Tibial nerve (tissue), 4 donors: ENCODE measurements at places on chromosomes 6 and 20.

GRCh38 chr6:123898665-123899064 is 95.0 kb downstream of the NKAIN2 start:
- no peak for DNase-seq

GRCh38 chr20:47490795-47491194 is 10.9 kb upstream of the NCOA3 start:
- DNase-seq: no peak

DNA sequence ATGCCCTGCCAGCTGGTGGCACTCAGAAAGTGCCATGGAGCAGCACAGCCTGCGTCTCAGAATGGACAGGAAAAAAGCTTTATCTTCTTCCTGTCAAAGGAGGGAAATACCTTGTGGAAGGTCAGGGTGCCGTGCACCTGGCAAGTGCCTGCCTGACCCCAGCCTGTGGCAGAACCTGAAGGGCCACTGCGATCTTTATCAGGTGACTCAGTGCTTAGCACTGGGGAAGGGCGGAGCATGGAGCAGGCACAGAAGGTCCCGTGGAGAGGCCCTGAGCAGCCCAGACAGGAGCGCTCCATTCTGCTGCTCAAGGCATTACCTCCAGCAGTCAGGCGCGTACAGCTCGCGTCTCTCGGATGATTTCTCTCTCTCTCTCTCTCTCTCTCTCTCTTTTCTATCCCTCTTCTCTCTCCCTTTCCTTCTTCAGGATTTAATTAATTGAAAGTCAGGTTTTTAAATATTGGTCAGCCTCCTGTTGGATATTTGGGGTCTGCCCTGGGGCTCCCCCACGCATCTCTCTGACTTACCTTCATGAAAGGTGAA is 31.7 kb downstream of the FOXC1 start:
- DNase-seq: no peak

DNA sequence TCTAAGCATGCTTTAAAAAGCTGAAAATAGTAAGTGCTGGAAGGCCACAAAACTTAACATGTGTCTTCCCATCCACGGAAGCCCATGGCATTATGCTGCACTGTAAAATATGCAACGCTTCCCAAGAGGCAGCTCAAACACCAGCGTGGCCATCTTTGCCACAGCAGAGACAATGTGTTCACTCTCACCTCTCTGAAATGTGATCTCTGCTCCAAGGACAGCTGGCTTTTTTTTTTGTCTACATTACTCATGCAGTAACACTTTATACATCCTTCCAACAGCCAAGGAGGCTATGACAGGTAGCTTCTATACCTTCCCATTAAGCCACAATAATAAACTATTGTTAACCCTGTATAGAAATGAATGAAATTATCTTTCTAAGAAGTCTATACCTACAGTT is 49.2 kb downstream of the BLOC1S5 start:
- no peak for DNase-seq

DNA sequence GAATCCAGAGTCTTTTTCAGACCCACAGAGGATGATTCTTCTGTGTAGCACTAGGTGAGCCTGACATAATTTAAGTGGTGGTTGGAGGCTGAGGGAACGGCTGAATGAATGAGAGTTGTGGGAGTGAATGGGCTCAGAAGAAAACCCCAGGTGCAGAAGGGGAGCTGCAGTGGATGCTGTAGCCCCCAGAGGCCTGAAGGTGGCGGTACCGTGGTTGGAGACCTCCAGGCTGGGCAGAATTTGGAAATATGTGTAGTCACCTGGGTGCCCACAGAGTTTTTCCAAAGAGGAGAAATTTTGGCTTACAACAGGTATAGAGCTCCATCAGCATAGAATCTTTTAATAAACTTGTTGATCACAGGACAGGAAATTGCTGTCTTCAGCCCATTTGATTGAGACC is 6.5 kb upstream of the RAET1G start:
- DNase-seq: no peak

GRCh38 chr6:71588490-71588889 is 297.9 kb upstream of the RIMS1 start:
- DNase-seq: no peak

- DNase-seq: no peak
Measured at GRCh38 chr6:73791336-73791735, 95.3 kb downstream of the CD109 start.

DNA sequence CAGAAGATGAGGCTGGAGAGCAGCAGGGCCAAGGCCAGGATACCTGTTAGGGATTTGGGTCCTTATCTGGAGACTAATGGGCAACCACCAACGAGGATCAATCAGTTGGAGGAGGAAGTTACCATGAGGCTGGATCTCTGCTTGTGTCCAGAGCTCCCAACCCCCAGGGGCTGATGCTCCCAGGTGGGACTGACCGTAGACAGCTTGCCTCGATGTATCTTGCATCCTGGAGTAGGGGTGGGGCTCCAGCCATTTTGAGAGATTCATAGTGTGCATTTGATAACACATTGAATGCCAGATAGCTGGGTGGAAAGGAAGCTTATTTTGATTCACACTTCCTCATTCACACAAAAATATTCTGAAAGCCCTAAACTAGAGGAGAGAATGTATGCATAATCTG is 4.6 kb upstream of the RFPL4B start:
- no peak for DNase-seq

- DNase-seq: no peak
Measured at GRCh38 chr6:2782825-2783187, 17.6 kb downstream of the WRNIP1 start.

DNA sequence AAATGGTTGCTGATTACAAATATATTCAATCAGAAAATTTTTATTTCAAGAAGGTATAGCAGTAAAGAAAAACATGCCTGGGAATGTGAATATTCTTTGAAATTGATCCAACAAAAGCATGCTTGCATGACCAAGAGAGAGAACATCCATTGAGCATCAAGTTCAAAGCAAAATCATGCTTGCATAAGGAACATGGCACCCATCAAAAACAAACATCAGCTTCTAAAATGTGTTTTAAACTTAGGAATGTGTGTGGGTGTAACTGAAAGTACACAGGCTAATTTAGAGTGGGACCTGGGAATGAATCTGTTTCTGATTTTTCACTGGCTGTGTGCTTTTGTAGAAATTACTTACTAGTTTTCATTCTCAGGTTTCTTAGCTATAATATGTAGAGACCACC is 5.6 kb downstream of the SLC17A5 start:
- DNase-seq: no peak

DNA sequence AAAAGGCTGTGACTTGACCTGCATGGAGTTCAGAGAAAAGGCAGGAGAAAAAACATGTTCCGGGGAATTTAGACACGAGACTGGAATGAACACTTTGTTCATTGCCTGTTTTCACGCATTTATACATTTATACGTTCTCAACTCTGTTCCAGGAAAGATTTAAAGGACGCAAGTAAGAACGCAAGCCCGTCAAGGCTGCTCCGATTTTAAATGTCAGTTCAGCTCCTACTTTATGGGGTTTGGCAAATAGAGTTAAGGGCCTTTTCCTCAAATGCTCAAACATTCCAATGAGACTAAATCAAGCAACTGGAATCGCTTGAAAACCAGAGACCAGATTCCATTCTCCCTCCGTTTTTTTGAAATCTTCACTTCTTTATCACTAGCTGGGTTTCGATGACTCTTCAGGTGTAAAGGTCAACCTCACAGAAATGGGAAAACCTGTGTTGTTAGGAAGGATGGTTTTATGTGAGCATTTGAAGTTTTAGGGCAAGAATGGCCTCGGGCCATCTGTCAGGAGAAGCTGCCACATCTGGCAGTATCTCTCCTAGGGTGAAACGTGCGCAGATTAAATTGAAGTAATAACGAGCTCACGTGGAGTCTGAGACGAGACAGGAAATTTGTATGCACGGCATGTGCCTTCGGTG is 24.9 kb downstream of the TTLL2 start:
- DNase-seq: no peak

- DNase-seq: no peak
Measured at GRCh38 chr20:32474009-32474716, 111.0 kb downstream of the NOL4L start.

- no peak for DNase-seq
Measured at GRCh38 chr6:14077193-14077867, 40.2 kb upstream of the CD83 start.

DNA sequence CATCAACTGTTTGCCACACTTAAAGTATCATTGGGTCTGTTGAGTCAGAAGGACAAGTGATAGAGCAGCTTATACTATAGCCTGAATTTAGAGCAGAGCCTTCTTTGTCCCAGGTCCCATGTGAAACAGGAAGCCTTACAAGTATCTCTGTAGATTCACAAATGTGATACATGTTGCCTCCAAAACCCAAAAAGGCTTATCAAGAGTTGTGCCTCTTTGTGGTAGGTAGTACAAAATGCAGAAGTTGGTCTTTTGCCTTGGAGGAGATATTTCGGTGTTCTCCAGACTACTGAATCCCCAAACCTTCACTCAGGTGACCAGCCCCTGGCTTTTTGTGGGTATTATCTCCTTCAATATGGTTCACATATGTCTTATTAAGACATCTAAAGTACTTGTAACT is 172.8 kb upstream of the PROKR2 start:
- no peak for DNase-seq

DNA sequence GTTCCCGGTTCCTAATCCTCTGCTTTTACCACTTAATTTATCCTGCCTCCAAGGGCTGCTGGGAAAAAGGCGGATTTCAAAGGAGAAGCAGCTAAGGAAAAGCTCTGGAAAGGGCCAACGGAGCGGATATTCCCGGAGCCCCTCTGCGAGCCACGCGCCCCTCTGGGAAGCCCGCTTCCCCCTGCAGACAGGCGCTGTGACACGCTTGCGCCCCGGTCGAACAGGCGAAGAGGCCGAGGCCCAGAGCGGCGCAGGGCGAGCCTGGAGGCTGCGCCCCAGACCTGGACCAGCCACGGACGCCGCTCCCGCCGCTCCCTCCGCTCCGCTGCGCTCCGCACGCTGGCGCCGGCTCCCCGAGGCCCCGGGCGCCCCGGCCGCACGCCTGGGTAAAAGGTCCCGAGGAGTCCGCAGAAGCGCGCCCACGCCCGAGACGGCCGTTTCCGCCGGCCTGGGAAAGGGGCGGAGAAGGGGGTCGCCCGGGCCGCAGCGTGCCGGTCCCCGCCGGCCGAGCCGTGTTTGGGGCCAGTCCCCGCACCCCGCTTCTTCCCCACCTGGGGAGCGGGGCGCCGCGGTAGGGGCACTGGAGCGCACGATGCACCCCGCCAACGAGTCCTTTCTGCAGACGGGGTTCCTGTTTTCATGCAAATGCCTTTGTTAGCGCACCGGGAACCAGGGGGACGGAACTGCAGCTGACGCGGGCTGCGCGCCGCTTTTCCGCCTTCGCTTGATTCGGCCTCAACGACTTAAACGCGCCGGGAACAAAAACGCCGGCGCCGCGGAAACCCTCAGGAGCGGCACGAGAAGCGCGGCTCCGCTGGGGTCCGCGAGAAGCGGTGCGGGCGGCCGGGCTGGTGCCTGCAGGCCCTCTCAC is 91.9 kb upstream of the SIRPA start:
- DNase-seq: no peak

DNA sequence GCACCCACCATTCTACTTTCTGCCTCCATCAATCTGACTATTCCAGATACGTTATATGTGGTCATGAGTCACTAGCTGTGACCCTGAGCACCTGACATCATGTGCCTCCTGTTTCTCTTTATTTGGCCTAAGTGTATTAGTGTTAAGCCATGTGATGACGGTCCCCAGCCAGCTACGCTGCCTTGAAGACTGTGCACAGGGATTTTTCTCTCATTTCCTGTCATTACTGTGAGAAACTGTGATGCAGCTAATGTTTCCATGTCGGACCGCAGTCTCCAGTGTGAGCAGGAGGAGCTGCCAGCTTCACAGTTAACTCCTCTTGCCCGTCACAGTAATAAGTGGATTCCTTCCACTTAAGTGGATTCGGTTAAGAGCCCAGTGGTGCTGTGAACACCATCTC is 9.9 kb upstream of the SPATS1 start:
- no peak for DNase-seq

DNA sequence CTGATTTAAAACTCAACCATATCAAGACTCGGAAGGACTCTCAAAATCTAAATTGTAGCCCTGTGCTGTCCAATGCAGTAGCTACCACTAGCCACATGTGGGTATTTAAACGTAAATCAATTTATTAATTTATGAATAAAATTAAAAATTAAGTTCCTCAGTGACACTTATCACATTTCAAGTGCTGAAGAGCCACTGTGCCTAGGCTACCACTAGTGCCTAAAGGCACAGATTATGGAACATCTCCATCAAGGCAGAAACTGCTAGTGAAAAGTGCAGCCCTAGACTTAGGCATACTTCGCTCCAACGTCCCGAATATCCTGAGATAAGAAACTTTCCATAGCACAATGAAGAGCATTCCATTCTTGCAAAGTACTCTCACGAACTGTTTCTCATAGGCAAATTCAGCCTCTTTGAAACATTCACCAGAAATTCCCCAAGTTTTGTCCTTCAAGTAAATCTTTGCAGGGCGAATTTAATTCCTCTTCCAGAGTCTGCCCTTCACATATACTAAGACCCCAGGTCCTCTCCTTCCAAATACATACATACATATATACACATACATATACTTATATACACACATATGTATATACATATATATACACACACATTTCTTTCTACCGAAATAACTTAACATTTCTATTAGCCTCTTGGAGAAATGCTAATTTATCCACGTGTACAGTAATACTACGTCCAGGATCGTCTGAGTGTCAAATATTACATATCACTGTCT is 1.3 kb downstream of the SUPT3H start:
- DNase-seq: no peak

DNA sequence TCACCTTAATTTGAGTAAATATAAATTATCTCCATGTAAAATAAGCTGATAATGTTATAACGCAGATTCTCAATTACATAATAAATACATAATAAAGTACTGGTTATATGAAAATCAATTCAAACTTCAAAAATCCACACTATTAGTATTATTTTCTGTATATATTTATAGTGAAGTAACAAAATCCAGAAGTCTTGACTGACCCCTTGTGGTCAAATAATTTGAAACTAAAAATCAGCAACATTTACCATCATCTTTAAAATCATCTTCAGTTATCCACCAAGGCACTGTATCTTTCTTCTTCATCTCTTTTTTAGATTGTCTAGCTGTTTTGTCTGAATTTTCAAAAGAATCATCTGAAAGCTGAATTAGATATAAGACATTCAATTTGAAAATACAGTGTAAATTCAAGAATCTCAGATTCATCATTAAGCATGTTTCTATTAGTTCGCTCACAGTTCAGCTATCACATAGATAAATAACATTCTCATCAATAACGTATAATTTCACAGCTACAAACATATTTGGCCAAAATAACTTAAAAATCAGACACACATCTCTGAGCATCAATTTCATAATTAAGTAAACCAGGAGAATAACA is 6.5 kb downstream of the CEP162 start:
- no peak for DNase-seq

DNA sequence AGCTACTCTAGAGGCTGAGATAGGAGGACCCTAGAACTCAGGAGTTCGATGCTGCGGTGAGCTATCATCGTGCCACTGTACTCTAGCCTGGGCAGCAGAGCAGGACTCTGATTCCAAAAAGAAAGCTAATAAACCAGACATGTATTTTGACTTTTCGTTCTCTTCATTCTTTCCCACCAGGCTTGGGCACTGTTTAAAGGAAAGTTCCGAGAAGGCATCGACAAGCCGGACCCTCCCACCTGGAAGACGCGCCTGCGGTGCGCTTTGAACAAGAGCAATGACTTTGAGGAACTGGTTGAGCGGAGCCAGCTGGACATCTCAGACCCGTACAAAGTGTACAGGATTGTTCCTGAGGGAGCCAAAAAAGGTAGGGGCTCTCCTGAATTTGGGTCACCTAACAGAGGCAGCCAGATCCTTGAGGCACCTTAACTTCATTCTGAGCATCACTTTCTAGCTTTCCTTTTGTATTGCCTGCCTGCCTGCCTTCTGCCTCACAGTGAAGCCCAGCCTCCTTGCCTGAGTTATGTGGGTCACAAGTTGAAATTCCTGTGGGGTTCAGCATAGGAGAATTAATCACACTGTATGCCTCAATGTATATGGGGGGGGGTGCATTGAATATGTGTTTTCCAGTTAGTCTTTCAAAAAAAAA is 3.2 kb downstream of the IRF4 start:
- DNase-seq: no peak
